Upper lobe of left lung (tissue), 6 donors: ENCODE measurements at places on chromosomes 7 and 10. TPM values are rescaled to one million over a fixed set of nuclear protein-coding genes. Genes with fewer than 3 reads are reported as not detected.

GRCh38 chr10:108966005-108966404 is 957.3 kb downstream of the XPNPEP1 start:
- H3K27ac ChIP-seq = no peak overlapping the region
- no peaks in the 10 kb centered on the region for H3K36me3 ChIP-seq
- H3K4me3 ChIP-seq = no peak overlapping the region

DNAJB6 gene
- 88.7 TPM for total RNA-seq

TEX47 gene
- not detected for total RNA-seq

DNA sequence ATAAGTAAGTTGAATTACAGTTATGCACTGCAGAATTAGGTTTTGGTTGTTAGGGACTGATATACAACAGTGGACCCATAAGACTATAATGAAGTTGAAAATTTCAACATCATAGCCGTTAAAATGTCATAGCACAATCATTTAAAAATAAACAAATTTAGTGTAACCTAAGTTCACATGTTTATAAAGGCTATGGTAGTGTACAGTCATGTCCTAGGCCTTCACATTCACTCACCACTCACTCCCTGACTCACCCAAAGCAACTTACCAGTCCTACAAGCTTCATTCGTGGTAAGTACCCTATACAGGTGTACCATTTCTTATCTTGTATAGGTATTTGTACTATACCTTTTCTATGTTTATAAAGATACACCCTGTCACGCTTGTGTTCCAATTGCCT is 113.7 kb downstream of the RAB11FIP2 start:
- DNase-seq = no peak
- H3K27ac ChIP-seq = no peak overlapping the region
- H3K4me3 ChIP-seq = no peak overlapping the region
- H3K27me3 ChIP-seq = no peaks in the 10 kb centered on the region
- H3K4me1 ChIP-seq = no peaks in the 10 kb centered on the region

- H3K27me3 ChIP-seq = no peaks in the 10 kb centered on the region
- no peak overlapping the region for H3K4me3 ChIP-seq
- no peaks in the 10 kb centered on the region for H3K36me3 ChIP-seq
Observed at GRCh38 chr10:104321226-104321625, 17.0 kb downstream of the ITPRIP start.

CXCL12 gene
- total RNA-seq = 6.1 TPM

DLX6 gene
- not detected for total RNA-seq

- no peak overlapping the region for H3K4me3 ChIP-seq
- H3K4me1 ChIP-seq = no peaks in the 10 kb centered on the region
- no peak overlapping the region for H3K27ac ChIP-seq
- no peaks in the 10 kb centered on the region for H3K27me3 ChIP-seq
- H3K36me3 ChIP-seq = no peaks in the 10 kb centered on the region
- no peak for DNase-seq
Observed at GRCh38 chr10:86102031-86102430, 264.6 kb downstream of the GRID1 start.
